Omental fat pad (tissue), 4 donors: ENCODE measurements at places on chromosomes 5 and 9. TPM values are rescaled to one million over a fixed set of nuclear protein-coding genes. Genes with fewer than 3 reads are reported as not detected.

GRCh38 chr5:97163360-97163764, 19.7 kb downstream of the RIOK2 start:
- DNase-seq = no peak

DNA sequence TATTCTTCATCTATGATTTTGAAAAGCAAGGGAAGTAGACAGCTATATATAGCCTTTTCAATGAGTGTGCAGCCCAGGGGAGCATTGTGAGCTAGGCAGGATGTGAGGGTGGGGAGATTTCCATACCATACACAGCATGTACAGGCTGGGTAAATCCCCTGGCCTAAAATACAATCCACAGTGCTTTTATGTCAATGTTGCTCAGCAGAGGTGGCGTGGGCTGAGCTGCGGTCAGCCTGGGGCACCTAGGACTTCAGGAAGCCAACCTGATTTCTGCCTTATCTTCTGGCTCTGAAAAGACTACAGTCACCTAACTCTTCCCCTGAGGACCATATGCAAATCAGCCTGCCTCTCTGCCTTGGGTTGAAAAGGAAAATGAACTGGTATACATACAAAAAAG, 6.3 kb upstream of the GARIN3 start:
- DNase-seq = no peak

- no peak for DNase-seq
Observed at GRCh38 chr5:150619359-150620230, 20.9 kb upstream of the SYNPO start.

GRCh38 chr5:156475182-156476157, 148.5 kb downstream of the SGCD start:
- DNase-seq = no peak

GRCh38 chr5:78972654-78973428, 12.3 kb downstream of the ARSB start:
- DNase-seq = no peak

DNA sequence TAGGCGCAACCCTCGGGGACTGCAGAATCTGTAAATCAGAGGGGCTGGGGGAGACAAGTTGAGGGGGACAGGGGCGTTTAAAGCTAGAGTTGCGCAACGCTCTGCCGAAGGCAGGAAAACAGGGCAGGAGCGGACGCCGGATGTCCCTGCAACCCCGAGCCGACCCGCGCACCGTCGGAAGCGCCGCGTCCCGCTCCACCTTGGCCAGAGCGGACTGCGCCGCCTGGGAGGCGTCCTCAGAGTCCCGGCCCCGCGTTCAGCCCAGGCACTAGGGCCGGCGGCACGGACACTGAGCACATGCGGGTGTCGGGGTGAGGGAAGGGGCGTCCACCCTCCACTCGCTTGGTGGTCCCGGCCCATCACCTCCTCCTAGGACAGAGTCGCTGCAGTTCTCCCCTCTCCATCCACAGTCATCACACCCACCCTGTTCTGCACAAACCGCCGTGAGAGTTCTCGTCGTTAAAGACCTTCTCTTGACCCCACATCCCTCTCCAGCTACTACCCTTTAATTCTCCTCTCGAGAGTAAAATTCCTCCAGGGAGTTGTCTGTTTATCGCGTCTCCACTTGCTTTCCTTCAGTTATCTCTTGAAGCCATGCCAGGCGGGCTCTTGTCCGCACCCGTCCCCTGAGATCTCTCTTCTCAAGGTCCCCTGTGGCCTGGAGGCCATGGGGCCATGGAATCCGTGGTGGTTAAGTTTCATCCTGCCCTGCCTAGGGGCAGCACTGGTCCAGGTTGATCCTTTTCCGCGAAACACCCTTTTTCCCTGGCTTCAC, 796 bp upstream of the PDLIM7 start:
- no peak for DNase-seq

DNA sequence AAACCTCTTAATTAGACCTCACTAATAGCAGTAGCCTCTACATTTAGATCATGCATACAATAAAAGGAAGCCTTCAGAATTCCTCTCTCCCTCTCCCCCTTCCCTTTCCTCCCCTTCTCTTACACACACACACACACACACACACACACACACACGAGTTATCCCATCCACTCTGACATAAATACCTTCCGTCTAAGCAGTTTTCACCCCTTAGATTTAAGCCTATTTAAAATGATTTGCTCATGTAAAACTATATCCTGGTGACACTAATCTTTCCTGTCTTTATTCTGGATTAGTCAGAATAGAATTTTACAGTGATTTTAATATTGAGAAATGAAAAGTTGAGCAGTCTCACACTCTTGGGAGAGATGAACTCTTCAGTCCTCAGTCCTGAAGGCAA, 35.0 kb downstream of the PRELID2 start:
- DNase-seq = no peak

- DNase-seq = no peak
Observed at GRCh38 chr9:70438341-70438928, 24.0 kb upstream of the KLF9 start.

DNA sequence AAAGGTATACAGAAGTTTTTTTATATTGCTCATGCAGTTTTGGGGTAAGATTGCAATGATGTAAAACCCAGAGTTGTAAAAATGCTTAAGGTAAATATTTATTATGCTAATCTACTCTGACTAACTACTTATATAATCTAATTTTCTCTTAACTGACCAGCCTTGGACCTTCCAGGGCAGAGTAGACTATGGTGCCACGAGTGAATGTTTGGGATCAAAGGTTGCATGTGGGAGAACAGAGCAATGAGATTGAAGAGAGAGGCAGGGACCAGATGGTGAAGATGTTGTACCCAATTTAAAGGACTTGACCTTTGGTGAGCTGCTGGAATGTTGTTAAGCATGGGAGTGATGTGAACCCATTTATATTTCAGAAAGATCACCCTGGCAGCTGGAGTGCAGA, 34.8 kb upstream of the PANK3 start:
- no peak for DNase-seq

GRCh38 chr9:89562186-89562814, 42.5 kb upstream of the GADD45G start:
- DNase-seq = no peak

DNA sequence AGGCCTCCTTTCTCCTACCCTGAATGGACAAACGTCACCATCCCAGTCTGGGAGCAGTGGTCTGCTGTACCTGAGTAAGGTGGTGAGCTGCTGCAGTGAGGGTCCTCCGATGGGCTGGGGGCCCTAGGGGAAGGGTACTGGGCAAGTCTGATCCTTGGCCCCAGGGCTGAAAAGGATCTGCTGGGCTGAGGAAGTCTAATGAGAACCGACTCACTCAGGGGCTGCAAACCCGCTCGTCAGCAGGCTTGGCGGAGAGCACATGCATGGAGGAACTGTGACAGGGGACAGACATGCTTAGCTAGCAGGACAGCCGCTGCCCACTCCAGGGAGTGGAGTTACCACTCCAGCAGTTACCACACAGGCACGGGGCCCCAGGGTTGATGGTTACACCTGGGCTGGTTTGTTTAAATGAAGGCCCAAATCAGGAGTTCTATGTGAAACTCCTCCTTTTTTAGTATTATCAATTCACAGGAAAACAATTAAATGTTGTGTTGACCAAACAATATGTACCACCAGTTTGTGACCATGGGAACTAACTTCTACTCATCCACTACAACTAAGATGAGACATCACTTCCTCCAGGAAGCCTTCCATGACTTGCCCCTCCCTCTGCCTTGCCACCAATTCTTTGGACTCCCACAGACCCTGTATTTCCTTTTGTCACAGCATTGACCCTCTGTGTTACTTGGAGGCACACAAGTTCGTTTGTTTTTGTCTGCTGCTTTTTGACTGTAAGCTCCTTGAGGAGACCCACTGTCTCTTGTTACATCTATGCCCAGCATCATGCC, 56.1 kb upstream of the CPLX2 start:
- DNase-seq = no peak

DNA sequence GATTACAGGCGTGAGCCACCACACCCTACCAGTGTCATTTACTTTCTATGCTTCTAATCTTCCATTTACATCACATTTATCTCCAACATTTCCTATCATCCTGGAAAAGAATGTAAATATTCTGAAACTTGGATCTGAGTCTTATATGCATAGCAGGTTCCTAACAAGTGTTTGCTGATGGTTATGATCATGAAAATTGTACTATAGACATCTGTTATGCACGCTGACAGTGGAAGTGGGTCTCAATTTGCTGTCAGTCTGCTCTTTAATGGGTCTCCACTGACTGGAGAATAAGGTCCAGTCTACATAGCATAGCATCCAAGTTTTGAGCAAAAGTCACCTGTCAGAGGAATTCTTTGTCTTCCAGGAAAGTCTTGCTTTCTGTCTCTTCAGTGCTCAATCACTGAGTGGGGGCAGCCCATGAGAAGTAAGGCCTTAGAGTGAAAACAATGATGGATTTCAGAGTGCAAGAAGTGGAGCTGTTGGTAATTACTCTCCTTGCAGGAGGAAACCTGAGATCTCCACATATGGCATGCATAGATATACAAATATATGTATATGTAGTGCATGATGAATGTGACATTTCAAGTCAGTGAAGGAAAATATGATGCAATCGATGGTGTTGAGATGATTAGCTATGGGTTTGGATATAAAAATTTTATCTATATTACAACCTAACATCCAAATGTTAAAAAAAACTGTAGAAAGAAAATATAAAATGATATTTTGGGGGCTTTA, 29.2 kb upstream of the MSANTD3 start:
- DNase-seq = no peak

NUTM2F gene
- not detected for total RNA-seq

NIM1K gene
- 0.19 TPM for total RNA-seq
